GOT3 (cell line): ENCODE measurements at places on chromosomes 16 and 17.

DNA sequence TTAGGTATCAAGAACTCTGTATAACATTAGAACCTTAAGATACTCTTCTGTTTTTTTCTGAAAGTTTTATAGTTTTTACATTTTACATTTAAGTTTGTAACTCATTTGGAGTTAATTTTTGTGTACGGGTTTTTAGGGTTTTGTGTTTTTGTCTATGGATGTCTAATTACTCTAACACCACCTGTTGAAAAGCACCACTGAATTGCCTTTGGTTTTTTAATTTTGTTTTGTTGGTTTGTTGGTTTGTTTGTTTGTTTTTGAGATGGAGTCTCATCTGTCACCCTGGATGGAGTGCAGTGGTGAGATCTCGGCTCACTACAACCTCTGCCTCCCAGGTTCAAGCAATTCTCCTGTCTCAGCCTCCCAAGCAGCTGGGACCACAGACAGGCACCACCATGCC lies 29.8 kb upstream of the ZNF629 start:
- DNase-seq: no peak

DNA sequence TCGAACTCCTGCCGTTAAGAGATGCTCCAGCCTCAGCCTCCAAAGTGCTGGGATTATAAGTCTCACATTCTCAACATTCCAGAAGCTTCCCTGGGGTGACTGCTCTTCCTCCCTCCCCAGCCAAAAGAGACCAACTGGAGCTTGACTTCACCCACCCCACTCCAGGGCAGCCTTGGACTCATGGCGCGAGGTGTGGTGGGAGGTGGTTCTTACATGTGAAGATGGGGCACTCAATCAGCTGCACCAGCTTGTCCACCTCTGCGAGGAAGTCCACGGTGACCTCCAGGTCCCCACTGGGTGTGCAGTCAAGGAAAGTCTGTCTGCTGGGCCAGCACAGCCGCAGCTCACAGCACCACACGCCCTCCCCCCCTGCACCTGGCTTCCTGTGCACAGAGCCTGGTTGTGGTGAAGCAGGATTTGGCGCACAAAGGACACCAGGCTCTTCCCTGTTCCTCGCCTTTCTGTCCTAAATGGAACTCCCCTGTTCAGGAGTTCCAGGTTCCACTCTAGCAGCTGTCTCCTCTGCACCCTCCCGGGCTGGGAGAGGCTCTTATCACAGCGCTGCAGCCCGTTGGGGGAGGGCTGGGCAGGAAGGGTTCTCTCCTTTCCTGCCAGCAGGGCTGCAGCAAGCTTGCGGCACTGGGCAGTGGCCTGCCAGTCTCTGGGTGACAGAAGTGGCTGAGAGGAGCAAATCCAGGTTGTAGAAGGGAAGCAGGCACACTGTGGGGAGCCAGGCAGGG lies 9.6 kb upstream of the MTSS2 start:
- no peak for DNase-seq

- no peak for DNase-seq
Measured at GRCh38 chr16:86640265-86640843, 62.0 kb downstream of the FOXL1 start.

- DNase-seq: no peak
Measured at GRCh38 chr17:8893621-8894201, 26.2 kb upstream of the PIK3R6 start.

GRCh38 chr17:29582772-29583171 lies 6.7 kb downstream of the GIT1 start:
- no peak for DNase-seq

- no peak for DNase-seq
Measured at GRCh38 chr17:9768381-9768934, 22.9 kb downstream of the DHRS7C start.

DNA sequence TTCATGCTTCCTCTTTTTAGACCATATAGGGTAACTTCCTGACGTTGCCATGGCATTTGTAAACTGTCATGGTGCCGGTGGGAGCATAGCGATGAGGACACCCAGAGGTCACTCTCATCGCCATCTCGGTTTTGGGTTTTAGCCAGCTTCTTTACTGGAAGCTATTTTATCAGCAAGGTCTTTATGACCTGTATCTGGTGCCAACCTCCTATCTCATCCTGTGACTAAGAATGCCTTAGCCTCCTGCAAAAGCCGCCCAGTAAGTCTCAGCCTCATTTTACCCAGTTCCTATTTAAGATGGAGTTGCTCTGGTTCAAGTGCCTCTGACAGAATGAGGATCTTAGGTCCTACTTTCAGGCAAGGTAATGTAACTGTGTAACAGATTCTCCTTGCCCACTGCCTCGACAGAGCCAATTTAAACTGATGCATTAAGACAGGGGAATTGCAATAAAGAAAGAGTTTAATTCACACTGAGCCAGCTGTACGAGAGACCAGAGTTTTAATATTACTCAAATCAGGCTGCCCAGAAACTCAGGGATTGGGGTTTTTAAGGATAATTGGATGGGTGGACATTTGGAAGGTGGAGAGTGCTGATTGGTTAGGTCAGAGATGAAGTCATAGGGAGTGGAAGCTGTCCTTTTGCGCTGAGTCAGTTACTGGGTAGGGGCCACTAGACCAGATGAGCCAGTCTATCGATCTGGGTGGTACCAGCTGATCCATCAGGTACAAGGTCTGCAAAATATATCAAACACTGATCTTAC lies 59.9 kb upstream of the ATF7IP2 start:
- DNase-seq: no peak

DNA sequence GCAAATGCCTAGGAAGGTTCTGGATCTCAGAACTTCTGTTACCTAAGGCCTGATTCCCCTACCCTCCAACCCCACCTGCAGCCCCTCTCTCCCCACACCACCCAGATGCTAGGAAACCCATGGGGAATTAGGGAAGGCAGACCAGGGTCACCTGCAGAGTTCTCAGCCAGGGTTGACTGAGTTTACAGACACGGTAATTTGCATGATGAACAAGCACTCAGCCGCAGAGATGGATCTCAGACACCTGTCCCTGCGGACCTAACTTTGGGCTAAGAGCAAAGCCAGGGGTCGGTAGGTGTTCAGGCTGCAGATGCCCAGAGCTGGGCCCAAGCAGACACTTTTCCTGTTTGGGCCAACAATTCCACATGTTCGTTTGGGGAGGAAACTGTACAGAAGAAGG lies 2.9 kb downstream of the ABI3 start:
- DNase-seq: no peak

- no peak for DNase-seq
Measured at GRCh38 chr17:79914813-79915740, 75.8 kb upstream of the CBX4 start.

DNA sequence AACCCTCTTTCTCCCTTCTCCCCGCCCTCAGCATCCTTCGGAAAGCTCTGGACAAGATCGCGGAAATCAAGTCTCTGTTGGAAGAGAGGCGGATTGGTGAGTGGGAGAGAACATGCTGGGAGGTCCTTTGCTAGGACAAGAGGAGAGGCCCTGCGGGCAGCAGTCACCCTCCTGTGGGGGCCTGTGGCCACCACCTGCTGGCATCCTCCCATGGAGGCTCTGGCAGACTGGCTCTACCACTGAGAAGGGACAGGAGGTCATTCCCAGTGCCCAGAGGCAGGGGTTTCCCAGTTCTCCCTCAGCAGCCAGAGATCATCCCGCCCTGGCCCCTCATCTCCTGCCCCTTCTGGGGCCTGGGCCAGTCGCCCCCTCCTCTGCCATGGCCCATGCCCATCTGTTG lies 7.8 kb downstream of the SULT1A2 start:
- DNase-seq: no peak
